ENCODE measurements at places on chromosomes 16 and 17.

DNA sequence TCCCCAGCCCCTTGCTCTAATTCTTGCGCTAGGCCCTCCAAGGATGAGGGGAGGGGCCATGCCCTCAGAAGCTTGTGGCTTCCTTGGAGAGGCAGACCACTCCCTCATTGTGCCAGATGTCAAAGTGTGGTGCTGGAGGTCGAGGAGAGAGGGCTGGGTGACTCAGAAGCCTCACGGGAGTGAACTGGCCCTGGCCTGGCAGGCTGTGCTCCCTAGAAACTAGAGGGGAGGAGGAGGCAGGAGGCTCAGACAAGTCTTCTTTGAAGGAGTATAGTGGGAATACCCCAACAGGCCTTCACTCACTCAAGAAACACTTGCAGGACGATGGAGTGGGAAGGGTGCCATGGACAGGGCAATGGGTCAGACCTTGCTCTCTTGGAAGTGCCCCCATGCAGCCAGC is 18.5 kb downstream of the ANKRD40 start:
- no peak for DNase-seq

DNA sequence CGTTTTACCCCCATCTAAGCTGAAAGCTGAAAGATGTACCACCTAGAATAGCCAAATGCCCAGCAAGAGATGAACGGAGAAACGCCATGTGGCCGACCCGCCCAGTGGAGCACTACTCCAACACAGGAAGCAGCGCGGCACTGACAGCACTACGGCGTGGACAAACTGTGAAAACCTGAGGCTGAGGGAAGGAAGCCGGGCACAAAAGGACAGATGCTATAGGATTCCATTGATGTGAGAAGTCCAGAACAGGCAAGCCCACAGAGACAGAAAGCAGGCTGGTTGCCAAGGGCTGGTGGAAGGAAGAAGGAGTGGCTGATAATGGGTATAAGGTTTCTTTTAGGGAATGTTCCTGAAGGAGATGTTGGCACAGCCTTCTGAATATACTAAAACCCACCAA is 29.4 kb upstream of the SLC38A8 start:
- no peak for DNase-seq

- DNase-seq, result no peak
Measured at GRCh38 chr16:53876811-53877210, 172.9 kb downstream of the FTO start.

- DNase-seq, result no peak
Measured at GRCh38 chr17:5131146-5131715, 15.4 kb downstream of the USP6 start.

DNA sequence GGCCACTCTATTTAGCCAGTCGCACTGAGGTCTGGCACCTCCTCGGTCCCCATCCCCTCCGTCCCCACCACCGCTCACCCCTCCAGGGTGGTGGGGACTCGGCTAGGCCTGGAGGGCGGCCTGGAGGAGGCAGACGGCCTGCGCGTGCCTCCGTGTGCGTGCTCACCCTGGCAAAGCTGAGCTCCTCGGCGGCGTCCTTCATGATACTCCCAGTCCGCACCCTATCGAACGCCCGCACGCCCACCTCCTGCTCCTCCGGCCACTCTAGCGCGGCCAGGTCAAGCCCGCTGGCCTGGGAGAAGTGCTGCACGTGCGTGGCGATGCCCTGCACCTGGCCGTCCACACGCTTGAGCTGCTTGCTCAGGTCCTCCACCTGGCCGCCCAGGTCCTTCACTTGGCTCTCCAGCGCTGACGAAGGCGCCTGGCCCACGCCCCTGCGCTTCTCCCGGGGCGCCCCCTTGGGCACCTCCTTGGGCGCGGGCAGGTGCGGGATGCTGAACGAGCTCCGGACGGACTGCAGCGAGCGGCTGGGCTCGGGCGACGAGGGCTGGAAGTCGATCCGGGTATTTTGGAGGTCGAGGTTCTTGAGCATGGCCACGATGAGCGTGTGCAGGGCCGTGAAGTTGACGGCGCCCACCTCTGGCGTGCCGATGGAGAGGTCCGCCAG is 644 bp downstream of the QRICH2 start:
- no peak for DNase-seq

GRCh38 chr17:32609884-32610650 is 123.3 kb downstream of the CDK5R1 start:
- DNase-seq, result no peak

DNA sequence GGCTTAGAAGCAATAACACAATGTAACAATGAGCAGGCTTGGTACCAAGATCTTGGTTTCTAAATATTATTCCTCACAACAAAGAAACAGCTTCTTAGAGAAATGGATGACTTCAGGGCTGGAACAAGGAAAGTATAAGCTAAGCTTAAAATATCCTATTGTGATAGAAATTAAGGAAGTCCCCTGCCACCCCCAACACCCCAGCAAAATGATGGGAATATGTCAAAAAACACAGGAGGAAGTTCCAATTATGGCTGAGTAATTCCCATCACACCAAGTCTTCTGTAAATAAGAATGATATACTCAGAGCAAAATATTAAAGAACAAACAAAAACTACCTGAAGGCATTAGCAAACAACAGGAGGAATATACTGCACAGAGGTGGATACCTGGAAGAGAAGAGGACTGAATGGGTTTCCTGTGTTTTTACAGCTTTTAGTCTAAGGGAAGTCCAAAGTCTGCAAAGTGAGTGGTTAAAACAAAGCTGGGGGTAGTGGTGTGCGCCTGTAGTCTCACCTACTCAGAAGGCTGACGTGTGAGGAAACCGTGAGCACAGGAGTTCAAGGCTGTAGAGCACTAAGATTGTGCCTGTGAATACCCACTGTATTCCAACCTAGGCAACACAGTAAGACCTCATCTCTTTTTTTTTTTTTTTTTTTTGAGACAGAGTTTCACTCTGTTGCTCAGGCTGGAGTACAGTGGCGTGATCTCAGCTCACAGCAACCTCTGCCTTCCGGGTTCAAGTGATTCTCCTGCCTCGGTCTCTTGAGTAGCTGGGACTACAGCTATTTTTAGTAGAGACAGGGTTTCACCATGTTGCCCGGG is 17.1 kb upstream of the ATP6V0A1 start:
- DNase-seq, result no peak

GRCh38 chr16:79452671-79453070 is 147.9 kb downstream of the MAF start:
- no peak for DNase-seq

Measured in GM13977 (cell line).